ENCODE measurements at places on chromosomes 4 and X.

- no peak for DNase-seq
Measured at GRCh38 chr4:108399610-108400265, 220.6 kb upstream of the RPL34 start.

GRCh38 chrX:44621078-44621477 is 78.4 kb upstream of the FUNDC1 start:
- DNase-seq: no peak

DNA sequence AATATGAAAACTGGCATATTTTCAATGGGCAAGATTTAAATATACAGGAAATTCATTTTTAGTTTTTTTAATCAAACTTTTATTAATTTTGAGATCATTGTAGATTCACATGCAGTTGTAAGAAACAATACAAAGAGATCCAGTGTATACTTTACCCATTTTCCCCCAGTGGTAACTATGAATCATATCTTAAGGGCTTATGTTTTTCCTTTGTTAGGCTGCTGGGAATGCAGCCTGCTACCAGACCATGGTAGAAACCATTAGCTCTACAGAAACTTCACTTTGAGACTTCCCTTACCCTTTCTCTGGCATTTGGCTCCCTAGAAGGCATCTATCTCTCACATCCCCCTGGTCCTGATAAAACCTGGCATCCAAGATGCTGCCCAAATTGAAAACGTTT is 147.6 kb upstream of the EOLA2 start:
- no peak for DNase-seq

- no peak for DNase-seq
Measured at GRCh38 chr4:123218981-123219380, 177.6 kb upstream of the SPRY1 start.

DNA sequence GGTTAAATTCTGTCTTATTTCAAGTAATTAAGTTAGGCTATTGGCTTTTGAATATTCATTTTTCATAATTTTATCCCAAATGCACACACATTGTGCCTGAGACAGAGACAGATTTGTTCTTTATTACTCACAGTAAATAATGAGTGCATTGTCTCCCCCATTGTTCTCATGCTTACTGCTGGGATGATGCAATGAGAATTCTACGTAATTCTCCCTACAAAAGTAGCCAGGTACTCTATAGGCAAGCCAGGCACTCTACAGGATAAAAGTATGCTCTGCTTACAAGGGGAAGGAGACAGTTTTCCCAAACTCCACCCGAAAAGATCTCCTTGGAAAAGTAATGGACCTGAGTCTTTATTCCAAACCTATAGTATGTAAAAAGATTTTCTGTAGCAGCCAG is 1890.7 kb upstream of the PCDH10 start:
- DNase-seq: no peak

- DNase-seq: no peak
Measured at GRCh38 chrX:45850197-45850774, 649.6 kb upstream of the DIPK2B start.

GRCh38 chrX:32137525-32137924 is 1065.7 kb upstream of the FTHL17 start:
- DNase-seq: no peak

- peak; percentile 73 for DNase-seq
Measured at GRCh38 chr4:37453281-37453998, 208.9 kb downstream of the NWD2 start.

GRCh38 chr4:59553721-59554091 is 1646.4 kb upstream of the ADGRL3 start:
- DNase-seq: no peak

GRCh38 chr4:76308548-76308947 is 2.0 kb downstream of the STBD1 start:
- peak; percentile 15 for DNase-seq

GRCh38 chrX:127459790-127460189 is 592.4 kb downstream of the ACTRT1 start:
- no peak for DNase-seq

GRCh38 chr4:178202422-178202821 is 760.2 kb upstream of the AGA start:
- no peak for DNase-seq

DNA sequence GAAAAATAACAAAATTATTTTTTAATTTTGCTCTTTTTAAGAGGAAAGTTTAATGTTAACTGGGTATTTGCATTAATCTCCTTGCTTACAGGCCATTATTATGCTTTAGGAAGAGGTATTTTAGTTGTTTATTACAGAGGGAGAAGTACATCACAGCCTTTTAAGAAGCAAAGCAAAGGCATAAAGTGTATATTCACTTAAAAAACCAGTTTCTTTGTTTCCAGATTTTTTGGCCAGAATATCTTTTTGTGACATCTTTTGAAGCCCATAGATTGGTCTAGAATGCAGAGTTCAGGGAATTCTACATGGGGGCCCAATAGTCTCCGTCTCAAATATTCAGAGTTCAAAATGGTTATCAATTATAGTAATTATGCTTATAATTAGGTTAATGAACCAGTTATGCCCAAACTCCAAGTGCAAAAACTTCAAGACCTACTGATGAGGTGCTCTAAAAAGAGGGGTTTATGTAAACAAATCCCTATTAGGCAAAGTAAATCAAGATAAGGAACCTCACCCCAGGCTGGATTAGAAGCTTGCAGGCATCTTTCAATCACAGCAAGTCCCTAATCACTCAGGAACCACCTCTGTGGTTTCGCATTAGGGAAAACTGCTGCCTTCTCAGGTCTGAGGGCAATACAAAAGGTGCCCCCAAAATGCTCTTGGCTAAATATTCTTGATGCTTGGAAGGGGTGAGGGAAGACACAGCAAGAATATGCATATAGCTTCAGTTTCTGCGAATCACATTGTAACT is 1.4 kb downstream of the CXXC4 start:
- no peak for DNase-seq

DNA sequence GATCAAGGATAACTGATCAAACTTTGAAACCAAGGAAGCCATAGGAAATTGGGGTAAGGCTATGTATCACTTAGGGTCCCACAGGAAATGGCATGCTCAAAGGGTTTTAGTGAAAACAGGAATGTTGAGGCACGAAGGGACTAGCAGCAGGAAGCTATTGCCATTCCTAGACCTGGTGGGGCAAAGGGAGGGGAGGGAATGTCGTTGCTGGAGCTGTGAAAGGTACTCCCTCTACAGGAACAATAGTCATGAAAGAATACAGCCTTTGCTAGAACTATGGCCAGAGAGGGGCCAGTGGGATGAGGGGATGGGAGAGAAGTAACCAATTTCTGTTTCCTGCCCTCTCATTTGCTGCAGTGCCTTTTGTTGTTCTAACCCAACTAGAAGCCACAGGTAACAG is 11.9 kb downstream of the REPS2 start:
- DNase-seq: no peak

- DNase-seq: no peak
Measured at GRCh38 chr4:151822331-151822730, 61.5 kb upstream of the GATB start.

DNA sequence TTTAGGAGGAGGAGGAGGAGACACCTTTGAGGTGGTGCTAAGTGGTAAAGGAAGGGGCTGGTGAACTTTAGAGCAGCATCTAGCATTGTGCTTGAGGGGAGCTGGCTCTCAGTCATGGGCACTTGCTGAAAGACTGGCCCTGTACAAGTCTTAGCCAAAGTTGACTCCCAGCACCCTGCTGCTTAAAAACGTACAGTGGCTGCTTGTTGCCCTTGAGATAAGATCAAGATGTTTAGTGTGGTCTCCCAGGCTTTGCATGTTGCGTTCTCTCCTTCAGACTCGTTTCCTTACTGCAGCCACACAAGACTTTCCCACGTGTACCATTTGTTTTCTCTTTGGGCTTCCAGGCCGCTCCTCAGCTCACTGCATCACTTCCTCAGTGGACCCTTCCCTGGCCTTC is 1.8 kb downstream of the MED28 start:
- DNase-seq: no peak

DNA sequence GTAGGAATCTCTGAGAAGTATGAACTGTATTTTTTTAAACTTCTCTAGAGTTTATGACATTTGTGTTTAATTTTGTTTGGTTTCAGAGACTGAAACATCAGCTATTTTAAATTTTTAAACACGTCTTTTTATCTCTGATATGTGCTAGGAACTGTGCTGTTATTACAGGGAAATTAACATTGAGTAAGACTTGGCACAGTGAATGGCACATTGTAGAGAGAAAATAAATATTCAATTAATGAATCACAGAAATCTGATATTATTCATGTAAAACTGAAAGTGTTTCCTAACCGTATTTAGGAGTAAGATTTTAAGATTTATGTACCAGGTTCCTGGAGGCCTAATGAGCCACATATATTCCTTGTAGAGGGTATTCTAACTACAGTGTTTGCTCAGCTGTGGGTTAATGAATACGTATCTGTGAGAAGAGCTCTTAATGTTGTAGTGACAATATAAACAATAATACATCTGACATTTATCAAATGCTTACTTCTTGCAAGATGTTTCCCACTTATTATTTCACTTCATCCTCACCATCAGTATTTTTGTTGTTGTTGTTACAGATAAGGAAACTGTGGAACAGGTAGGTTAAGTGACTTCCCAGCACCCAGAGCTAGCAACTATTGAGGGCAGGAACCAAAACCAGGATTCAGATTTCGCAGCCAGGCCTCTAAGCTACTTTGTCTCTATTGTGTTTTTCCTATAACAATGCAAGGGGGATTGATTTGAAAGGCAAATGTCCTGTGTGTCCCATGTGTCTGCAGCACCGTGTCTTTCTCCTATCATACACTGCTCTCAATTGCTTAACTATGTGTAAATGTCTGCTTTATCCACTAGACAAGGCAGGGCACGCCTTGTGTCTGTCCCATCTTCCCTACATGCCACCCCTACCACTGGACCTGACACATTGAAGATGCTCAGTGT is 121.1 kb upstream of the FAM9C start:
- no peak for DNase-seq

DNA sequence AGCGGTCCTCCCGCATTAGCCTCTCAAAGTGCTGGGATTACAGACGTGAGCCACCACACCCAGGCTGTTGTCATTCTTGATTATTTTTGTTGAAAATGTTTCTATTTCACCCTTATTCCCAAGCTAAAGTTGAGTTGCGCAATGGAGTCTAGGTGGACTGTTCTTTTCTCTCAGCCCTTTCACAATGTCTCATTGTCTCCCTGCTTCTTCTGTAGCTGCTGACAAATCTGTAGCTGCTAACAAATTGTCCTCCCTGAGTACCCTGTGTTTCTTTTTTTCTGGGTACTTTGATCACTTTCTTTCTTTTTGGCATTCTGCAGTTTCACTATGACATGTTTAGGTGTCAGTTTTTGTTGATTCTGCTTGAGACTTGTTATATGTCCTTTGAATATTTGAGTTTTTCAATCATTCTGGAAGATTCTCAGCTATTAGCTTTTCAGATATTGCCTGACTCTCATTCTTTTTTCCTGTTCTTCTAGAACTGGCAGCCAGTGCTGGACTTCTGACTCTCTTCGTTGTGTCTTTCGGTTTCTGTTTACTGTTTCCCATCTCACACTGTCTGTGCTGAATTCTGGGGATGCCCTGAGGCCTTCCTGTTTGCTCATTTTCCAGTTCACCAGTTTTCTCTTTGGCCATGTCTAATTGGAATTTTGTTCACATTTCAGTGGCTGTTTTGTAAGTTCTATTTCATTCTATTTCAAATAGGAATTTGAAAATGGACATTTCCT is 6.6 kb downstream of the ABCD1 start:
- DNase-seq: no peak

GRCh38 chrX:71168134-71168533 is 23.5 kb downstream of the NLGN3 start:
- no peak for DNase-seq
